ENCODE measurements at places on chromosomes 1 and 21.
A peak's percentile ranks its signal among the peaks of the same experiment; 100 is the strongest.

- no peak for DNase-seq
Measured at GRCh38 chr1:4797429-4797828, 143.0 kb downstream of the AJAP1 start.

GRCh38 chr1:162357681-162358266, 18.9 kb downstream of the SPATA46 start:
- no peak for DNase-seq

- no peak for DNase-seq
Measured at GRCh38 chr1:162139211-162139610, 69.7 kb downstream of the NOS1AP start.

DNA sequence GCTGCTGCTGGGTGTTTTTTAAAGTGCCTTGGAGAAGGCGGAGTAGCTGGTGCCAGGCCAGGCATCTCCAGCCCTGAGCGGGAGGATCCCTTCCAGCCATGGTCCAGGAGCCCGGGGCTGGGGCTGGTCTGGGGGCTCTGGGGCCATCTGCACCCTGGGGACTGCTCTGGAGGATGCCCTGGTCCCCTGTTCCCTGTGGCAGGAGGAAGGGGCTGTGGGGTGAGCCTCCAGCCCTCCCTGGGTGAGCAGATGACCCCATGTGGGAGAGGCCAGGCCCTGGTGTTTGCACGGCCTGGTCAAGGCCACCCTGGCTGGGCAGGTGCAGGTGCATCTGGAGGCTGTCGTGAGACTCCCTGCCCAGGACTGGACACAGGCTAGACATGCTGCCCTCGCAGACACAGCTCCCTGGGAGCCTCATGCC, 56.7 kb downstream of the SLX9 start:
- no peak for DNase-seq

DNA sequence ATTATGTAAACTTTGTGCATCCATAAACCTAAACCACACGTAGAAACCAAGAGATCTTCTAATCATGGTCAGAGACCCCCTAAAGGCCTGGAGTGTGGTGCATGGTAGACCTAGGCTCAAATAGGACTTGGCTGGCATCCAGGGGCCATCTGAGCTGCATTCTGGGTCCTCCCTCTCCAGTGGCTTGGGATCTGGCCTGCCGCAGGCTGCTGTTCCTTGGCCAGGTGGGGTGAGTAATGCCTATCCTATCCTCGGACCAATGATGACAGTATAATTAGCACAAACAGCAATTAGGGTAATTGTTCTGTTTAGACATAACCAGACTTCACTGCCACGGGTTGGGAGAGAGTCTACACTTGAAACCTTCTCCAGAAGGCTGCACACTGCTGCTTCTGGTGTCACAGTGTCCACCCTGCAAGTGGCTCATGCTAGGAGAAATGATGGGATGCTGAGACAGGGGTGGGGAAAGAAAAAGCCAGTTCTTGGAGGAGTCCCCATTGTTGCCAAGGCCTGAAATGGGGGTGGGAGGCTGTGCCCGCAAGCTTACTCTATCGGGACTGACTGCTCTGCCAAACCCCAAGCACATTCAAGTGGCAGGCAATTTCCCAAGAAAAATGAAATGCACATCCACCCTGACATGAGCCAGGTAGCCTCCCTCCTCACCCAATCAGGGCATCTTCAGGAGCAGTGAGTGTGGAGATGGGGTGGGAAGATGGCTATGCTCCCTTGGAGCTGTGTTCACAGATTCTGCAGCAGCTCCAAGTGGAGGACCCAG, 12.5 kb upstream of the PKP1 start:
- no peak for DNase-seq

DNA sequence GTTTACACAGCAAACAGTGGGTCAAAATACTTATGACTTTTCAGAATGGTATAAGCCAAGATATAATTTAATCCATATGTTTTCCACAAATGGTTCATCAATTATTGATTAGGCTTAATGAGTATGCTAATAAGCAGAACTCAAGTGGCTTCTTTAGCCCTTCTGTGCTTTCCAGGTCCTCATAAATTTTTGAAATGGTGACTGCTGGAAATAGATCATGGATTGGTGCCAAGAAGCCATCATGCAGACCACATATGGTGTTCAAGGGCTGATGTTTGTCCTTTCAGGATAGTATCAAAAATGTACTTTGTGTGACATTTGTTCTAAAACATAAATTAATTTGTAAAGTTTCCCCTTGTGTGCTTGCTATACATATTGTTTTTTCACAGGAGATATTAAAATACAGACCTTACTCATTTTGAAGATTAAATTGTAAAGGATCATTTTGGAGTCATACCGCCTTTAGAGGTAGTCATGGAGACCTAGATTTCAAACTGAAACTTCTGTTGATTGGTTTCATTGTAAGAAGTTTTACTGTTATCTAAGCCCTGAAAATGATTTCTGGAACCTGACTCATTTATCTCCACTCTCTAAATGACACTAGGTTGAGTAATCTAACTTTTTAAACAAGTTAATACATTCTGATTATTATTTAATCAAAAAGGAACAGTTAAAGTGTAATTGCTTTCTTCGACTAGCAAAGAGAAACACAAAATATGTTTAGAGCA, 507.9 kb downstream of the PLA2G4A start:
- DNase-seq: no peak

GRCh38 chr1:208004851-208005250, 93.9 kb upstream of the CD34 start:
- DNase-seq: no peak

GRCh38 chr1:29576510-29576909, 340.2 kb downstream of the PTPRU start:
- DNase-seq: no peak

GRCh38 chr1:172870901-172871606, 179.7 kb downstream of the TNFSF18 start:
- DNase-seq: no peak

DNA sequence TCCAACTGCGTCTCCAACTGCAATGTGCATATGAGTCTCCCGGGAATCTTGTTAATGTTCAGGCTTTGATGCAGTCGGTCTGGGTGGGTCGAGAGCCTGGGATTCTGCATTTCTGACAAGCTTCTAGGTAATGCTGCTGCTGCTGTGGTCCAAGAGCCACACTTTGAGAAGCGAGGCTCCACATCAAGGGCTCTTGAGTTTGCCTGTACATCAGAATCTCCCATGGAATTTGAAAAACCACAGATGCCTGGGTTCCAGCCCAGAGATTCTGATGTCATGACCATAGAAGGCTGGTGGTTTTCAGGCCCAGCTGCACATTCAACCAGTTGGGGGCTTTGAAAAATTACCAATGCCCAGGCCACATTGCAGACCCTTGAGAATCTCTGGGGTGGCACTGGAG, 93.9 kb upstream of the TARDBP start:
- DNase-seq: no peak

- no peak for DNase-seq
Measured at GRCh38 chr1:44851308-44851707, 8.3 kb upstream of the PTCH2 start.

DNA sequence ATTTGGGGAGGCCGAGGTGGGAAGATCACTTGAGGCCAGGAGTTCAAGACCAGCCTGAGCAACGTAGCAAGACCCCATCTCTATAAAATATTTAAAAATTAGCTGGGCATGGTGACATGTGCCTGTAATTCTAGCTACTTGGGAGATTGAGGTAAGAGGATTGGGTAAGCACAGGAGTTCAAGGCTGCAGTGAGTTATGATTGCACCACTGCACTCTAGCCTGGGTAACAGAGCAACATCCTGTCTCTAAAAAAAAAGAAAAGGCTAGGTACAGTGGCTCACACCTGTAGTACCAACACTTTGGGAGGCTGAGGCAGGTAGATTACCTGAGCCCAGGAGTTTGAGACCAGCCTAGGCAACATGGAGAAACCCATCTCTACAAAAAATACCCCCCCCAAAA, 35.7 kb upstream of the RCC1 start:
- DNase-seq: no peak

DNA sequence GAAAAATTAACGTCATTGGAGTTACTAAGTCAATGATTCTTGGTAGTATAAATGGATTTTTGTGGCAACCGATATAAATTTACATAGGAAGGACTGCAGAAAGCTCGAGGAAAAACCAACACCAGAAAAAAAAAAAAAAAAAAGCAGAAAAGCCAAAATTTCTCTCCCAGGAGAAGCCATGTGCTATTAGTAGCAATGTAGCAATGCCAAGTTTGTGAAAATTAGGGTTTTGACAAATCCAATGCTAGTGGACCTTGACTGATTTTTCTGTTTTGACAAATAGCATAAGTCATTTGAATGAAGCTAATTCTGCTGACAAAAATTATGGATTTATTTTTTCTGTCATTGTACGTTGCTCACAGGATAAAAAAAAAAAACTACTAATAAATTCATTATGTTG, 1561.9 kb downstream of the MRPL39 start:
- no peak for DNase-seq

GRCh38 chr1:55720261-55720660, 505.1 kb upstream of the USP24 start:
- no peak for DNase-seq

DNA sequence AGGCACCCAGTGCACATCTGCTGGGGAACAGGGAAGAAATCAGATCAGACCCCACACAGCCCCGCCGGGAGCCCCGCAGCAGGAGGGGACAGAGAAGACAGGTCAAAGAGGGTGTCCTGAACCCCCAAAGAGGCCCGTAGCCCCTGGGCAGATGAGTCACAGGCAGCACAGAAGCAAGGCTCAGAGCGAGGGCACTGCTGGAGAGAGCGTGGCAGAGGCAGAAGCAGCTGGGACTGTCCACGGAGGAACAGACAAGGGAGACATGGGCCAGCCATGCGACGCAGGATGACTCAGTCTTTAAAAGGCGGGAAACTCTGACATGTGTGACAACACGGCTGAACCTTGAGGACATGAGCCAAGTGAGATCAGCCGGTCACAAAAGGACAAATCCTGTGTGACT, 14.5 kb upstream of the PRDM16 start:
- DNase-seq: no peak

GRCh38 chr1:216804111-216804510, 80.9 kb upstream of the ESRRG start:
- DNase-seq: no peak

GRCh38 chr1:214224611-214225354, 56.2 kb upstream of the SMYD2 start:
- no peak for DNase-seq

- DNase-seq: no peak
Measured at GRCh38 chr21:41364308-41364707, 2.5 kb downstream of the MX2 start.

DNA sequence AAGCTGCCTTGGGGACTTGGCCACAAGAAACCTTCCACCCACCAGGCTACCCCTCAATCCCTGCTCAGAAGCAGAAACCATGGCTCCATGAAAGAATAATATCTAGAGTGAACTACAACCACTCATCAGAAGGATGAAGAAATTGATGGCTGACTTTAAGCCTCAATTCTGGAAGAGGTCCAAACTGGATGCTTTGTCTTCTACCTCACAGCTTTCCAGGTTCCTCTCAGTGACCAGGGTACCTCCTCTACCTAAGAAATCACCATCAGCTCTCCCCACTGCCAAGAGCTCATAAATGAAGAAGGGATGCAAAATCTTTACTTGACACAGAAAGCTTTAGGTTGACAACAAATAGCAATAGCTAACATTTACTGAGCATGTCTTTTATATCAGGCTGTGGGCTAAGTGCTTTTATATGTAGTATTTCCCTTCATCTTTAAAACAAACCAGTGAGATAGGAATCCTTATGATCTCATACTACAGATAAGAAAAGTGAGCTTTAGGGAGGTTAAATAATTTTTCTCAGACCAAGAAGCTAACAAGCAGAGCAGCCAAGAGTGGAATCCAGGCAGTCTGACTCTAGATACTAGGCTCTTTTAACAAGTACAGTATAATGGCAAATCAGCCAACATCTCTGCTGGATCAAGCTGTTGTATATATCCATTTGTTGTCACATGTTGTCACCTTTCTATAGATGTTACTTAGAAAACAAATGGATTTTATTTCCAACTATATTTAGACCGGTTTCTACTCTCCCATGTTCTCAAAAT, 243.0 kb upstream of the SGIP1 start:
- DNase-seq: no peak

- peak; percentile 84 for DNase-seq
Measured at GRCh38 chr1:156445789-156446263, 54.7 kb downstream of the MEF2D start.
